ENCODE measurements at places on chromosomes 4 and X.

DNA sequence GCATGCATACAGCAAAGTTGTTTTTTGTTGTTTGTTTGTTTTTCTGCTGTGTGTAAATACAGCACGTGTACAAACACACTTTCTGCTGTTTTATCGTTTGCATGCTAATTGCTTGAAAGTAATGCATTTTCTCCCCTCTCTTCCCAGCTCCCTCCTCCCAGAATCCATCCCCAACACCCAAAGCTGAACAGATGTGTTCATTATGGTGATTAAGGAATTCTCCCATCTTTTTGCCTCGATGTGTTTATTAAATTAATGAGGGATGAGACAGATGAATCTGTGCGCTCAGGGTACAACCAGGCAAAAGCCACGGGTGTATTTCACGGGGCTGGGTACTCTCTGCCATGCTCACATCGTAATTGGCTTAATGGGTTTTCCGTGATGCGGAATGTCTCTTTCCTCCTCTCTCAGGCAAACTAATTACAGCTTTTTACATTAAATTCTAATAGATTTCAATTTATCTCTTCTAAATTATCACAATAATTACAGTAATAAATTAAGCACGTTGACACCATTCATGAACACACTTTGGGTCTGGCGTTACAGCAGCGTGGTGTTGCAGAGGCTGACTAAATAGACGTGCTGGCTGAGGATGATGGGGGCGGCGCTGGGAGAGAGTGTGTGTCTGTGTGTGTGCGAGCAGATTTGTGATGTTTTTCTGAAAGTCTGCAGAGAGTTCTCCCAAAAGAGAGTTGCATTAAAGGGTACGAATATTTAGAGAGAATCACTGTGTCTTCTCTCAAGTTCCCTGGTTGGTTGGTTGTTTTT, 117.7 kb downstream of the CRLF2 start:
- no peak for DNase-seq

DNA sequence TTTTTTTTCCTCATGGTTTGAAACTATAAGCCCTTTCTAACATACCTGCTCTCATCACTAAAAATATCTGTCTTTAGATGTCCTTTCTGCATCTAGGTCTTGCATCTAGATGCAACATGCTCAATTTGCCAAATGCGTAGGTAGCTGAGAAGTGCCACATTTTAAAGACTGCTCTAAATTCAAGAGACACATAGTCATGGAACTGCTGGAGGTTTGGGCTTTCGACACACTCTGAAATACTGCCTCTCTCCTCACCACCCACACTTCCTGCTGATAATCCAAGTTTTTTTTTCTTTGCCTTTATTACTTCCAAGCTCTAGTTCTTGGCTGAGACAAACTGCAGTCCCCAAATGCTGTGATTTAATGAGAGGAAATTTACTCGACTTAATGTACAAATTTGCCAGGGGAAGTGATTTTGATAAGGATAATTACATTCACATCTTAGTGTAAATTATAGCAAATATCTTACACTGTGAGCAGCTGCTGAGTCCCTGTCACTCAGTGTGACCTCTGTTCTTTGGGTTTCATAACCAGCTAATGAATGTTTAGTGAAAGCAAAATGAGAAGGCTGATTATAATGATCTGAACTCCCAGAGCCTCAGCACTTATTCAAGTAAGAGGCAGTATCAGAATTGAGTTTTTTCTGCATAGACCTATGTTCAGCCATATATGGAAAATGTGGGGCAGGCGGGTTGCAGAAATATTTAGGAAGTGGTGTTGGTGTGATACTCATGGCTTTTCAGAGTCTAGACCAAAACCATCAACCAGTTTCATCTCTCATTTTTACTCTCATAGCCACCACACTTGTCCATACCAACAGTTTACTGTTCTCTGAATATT, 31.3 kb downstream of the DRD5 start:
- peak; percentile 28 for DNase-seq

- peak; percentile 55 for DNase-seq
Measured at GRCh38 chr4:16225863-16226815, at the start of gene TAPT1. TAPT1 (minus strand) TSS chr4:16226471; CDS start chr4:16226457, 14 bp downstream.

GRCh38 chr4:126856906-126857305, 775.9 kb upstream of the INTU start:
- no peak for DNase-seq

- no peak for DNase-seq
Measured at GRCh38 chr4:11160288-11160687, 268.4 kb downstream of the HS3ST1 start.

GRCh38 chr4:123248085-123248659, 148.4 kb upstream of the SPRY1 start:
- no peak for DNase-seq

GRCh38 chr4:40227284-40227683, 30.5 kb downstream of the RHOH start:
- DNase-seq = no peak

- no peak for DNase-seq
Measured at GRCh38 chrX:2299871-2300270, 200.9 kb downstream of the DHRSX start.

DNA sequence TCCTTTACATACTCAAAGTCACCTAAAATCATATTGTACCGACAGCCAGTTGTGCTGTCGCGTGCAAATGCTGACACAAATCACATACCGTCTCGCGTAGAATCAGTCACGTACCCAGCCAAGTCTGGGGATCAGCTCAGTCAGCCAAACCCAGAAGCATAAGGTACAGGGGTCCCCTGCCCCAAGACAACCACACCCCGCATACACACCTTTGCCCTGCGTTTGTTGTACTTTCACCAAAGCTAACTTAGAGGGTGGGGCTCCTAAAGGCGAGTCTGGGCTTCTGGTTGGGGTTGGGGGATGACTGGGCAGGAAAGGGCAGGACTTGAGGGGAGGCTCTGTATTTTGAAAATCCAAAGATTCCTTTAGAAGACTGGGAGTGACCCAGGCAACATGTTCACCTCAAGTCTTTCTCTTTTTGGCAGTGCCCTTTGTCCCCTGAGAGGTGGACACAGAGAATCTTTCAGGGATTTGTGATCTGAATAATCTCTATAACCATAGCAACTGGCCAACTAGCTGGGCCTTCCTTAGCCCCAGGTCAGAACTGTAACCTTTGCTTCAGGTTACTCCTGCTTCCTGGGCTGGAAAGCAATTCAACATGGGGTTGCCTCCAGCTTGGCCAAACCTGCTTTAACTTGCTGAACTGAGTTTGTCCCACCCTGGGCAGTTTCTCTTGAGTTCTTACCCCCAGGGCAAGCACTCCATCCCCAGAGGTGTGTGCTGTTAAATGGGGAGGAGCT, 992 bp downstream of the GDPD2 start:
- DNase-seq = no peak

- DNase-seq = no peak
Measured at GRCh38 chr4:109334129-109335105, 32.0 kb upstream of the COL25A1 start.

DNA sequence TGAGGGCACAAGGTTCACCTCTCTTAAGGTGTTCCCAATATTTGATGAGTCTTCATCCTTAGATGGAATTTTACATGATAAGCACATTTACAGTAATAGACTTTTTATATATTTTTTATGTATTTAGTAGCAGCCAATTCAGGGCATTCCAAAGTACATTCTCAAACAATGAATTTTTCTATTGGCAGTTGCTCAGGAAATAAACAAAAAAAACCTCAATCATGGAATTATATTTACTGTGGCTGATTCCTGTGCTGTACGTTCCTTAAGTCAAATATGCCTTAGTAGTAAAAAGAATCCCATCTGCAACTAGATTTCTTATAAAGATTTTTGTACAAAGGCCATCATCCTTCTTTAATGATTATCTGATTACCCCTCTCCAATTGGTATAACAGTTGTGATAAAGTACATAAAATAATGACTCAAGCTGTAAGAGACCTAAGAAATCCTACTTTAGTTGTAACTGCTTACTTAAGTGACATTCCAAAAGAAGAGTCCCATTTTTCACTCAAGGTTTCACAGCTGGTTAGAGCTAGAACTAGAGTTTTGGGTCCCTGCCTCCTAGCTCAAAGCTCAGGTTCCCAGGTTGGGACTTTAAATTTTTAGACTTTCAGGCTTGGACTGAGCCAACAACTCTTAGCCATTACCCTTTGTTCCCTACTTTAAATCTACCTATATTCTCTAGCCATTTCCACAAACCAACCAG, 152.7 kb downstream of the FHIP1A start:
- no peak for DNase-seq

DNA sequence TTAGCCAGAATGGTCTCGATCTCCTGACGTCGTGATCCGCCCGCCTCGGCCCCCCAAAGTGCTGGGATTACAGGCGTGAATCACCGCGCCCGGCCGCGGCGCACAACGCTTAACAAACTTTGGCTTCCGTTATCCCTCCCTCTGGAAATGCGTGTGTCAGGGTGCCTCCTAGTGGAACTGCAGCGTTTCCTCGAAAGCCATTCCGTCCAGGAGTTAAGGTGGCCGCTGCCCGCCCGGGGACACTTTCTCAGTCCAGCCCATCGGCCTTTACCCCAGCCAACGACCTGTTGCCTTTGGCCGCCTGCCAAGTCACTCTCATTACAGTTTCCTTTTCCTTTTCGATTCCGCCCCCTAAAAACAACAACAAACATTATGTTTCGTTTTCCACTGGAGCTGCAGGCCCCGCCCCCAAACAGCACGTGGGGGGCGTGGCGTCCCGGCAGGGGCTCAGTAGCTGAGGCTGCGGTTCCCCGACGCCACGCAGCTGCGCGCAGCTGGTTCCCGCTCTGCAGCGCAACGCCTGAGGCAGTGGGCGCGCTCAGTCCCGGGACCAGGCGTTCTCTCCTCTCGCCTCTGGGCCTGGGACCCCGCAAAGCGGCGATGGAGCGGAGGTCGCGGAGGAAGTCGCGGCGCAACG, at the start of gene HERC5:
TSS of gene HERC5 (plus strand) at position 450 of the 637 bp plus-strand sequence. CDS start at position 601, 151 bp downstream.
- DNase-seq = peak; percentile 93

DNA sequence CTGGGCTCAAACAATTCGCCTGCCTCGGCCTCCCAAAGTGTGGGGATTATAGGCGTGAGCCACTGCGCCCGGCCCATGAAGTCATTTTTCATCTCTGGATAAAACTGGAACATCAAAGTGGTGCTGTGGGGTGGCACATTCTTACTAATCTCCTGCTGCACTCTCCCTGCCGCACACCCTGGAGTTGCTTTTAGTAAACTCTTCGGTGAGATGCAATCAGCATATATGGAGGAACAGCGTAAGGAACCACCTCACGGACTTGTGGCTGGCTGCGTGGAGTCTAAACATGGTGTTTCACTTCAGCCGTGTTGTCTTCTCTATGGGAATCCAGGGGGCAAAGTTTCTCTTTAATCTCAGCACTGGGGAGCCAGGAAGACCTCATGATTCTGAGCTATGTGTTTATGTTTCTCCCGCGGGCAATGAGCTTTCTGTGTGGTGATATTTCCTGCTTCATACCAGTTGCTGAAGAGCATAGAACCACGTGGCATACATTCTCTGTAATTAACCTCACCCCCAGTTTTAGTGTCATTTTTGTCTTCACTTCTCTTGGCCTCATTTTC, 2.1 kb upstream of the RHOH start:
- no peak for DNase-seq

- DNase-seq = peak; percentile 31
Measured at GRCh38 chr4:170090352-170091052, 746 bp upstream of the AADAT start.

DNA sequence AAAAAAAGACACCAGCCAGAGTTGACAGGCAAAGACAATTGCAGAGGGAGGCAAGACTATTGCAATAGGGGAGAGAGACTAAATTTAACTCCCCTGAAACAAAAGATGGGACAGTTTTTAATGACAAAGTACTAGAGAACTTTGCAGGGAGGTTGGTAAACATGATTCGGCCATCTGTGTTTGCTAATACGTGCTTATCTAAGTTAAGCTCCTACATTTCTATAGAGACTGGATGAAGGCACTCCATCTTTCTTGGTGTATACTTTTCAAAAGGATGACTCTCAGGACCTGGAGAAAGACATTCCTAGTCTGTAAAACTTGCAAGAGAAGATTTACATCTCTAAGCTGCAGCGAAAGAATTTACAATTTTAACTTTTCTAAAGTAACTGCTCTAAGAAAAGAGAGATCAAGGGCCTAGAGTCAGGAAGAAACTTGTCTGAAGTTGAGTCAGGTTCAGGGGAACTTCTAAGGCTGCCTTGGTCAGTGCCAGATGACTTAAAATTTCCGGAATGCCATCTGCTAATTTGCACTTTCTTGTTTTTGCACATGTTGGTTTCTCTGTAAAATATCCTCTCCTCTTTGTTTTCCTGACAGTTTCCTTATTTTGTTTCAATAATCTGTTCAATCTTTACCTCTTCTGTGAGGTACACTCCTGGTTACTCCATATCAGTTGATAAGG, 10.6 kb downstream of the ADAM29 start:
- DNase-seq = no peak

DNA sequence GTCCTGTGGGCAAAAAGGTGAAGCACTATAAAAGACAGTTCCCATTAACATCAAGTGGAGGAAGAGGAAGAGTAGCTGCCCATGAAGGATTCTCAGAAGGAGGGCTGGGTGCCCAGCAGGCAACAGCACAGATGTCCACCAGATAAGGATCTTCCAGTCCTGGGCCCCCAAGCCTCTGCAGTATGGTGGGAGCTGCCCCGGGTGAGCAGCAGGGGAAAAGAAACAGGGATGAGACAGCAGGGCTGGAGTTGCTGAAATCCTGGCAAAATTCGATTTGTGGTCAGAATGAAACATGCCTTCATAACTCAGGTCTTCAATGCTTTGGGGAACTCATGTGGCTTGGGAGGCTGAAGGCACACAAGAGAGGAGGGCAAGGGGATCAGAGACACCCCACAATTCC, 94.6 kb downstream of the RASL11B start:
- no peak for DNase-seq

DNA sequence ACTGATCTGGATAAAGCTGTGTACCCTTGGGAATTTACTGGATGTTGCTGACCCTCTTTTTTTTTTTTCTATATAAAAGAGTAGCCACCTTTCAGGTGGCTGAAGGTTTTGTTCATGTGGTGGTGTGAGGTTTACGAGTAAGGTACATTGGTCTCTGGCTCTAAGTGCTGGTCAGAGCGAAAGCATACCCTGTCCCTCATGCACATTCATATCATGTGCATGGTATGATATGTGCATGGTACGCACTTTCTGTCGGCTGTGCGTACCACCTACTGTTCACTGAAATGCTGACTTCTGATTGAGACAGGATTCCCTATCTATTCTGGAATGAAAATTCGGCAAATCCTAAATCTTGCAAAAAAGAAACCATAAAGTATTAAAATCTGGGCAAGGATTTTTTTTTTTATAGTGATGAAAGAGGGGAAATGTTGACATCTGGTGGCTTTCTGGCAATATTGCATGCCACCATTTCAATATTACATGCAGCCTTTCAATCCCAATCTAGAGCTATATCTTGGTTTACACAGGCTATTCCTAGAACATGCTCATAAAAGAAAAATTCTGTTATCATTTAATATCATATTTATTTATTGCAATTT, 32.8 kb downstream of the FAM149A start:
- DNase-seq = no peak
